ENCODE measurements at places on chromosomes 2 and 18.

- DNase-seq: no peak
Measured at GRCh38 chr2:116810645-116811044, 1003.8 kb upstream of the DDX18 start.

GRCh38 chr2:44974064-44974715 lies 32.7 kb downstream of the SIX3 start:
- DNase-seq: no peak

GRCh38 chr2:9720352-9721093 lies 89.7 kb upstream of the YWHAQ start:
- no peak for DNase-seq

DNA sequence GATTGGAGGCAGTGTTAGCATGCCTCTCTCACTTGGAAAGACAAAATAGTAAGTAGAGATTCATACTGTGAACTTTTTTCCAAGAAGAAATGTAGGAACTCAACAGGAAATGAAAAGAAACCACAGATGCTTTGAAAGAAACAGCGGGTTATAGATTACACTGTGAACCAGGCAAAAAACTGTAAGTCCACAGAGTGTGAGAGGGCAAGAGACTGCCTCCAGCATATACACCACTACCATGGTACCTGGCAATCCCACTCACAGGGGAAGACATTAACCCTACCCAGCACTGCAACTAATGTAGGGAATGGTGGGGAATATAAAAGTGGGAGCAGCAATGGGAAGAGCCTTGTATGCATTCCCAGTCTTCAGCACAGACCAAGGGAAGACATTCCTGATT lies 150.6 kb upstream of the GALNT5 start:
- DNase-seq: no peak

DNA sequence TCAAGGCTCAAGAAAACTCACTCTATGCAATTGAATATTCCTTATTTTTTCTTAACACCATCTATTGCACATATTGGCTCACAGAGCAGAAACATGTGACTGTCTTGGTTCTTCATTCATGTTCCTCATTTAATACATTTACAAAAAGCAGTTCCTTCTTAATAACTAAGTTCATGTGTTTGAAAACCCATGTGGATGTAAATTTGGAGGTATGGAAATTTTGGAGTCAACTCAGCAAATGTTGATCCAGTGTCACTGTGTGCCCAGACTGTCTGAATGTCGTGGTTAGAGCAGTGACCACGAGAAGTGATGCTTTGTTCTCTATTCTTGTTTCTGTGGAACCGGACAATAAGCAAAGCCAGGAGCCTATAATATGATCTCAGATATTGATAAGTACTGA lies 299.1 kb downstream of the SETBP1 start:
- DNase-seq: no peak

DNA sequence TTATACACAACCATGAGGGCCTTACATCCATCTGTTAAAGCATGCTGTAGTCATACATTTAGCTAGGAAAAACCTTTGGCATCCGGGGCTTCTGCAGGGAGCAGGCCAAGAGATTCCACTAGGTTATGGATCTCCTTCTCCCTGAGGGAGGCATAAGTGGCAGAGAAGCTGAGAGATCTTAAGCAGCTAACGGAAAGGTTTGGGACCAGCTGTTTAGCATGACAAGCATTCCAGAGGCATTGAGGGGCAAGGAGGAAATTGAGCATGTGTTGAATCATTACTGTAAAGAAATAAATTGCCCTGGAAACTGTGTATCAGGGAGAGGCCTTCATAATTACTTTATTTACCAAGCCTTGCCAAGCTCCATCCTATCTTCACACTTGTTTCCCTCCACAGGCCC lies 643.1 kb downstream of the CNTNAP5 start:
- DNase-seq: no peak

- no peak for DNase-seq
Measured at GRCh38 chr2:133819906-133820305, 251.6 kb upstream of the NCKAP5 start.

- no peak for DNase-seq
Measured at GRCh38 chr2:106839849-106840595, 45.9 kb downstream of the ST6GAL2 start.

GRCh38 chr2:200445284-200445683 lies 64.6 kb downstream of the KCTD18 start:
- no peak for DNase-seq

DNA sequence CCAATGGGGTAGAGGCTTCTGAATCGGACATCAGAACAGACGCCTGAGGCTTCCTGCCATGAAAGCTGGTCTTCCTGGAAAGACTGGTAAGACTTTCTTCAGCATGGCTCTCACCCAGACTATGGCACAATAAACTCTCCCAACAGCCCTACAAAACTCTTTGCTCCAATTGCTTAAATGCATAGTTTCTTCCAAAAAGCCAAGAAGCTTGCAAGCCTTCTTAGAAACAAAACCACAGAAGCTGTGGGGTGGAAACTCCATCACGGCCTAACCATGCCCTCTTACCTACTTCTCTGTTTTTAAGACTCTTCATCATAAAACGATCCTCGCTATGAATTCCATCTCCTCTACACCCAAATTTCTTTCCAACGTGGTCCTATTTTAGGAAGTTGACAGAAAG lies 48.2 kb downstream of the PAX8 start:
- DNase-seq: no peak

- DNase-seq: no peak
Measured at GRCh38 chr2:102473631-102474030, 605 bp downstream of the SLC9A4 start.

- no peak for DNase-seq
Measured at GRCh38 chr2:208545403-208546042, 138.9 kb downstream of the PTH2R start.

DNA sequence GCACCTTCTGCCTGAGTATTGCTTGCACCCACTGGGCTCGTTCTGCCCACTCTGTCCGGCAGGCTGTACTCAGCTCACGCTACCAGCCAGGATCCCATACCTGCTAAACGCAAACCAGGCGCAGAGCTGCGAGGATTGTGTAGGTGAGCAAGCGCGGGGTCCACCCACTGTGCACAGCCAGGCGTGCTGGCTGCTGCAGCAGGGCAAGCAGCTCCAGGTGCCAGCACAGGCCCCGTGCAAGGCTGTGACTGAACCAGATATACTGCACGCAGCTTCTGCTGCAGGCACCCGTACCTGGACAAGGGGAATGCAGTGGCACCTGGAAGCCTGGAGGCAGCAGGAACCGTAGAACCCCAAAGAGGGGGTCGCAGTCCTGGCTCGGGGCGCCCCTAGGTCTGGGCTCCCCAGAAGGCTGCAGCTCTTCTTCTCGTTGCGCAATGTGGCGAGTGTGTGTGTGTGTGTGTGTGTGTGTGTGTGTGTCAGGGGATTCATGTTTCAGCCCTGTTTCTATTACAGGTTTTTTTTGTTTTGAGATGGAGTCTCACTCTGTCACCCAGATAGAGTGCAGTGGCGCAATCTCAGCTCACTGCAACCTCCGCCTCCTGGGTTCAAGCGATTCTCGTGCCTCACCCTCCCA lies 46.1 kb upstream of the RAB1A start:
- no peak for DNase-seq

- no peak for DNase-seq
Measured at GRCh38 chr2:225103737-225104141, 61.5 kb upstream of the DOCK10 start.

- no peak for DNase-seq
Measured at GRCh38 chr18:47795434-47795814, 135.0 kb downstream of the SMAD2 start.

- no peak for DNase-seq
Measured at GRCh38 chr2:162579986-162580385, 236.1 kb downstream of the GCA start.

DNA sequence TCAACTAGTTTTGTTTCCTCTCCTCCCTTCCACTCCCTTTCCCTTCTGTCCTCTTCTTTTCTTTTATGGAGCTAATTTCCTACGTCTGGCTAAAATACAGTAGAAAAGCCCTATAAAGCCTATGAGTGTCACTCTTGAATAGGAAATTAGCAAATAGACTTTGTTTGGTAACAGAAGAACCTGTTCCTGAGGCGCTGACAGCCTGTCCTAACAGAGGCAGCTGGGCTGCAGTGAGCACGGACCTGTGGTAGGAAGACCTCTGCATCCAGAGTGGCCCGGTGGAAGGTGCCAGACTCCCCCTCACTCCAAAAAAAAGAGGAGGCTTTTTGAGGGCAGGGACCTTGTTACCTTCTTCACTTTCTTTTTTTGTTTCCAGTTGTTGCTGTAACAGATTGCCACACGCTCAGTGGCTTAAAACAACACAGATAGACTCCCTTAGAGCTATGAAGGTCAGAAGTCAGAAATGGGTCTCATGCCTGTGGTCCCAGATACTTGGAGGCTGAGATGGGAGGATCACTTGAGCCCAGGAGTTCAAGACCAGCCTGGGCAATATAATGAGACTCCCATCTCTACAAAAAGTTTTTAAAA lies 81.2 kb upstream of the TXNDC2 start:
- DNase-seq: no peak

GRCh38 chr2:20669562-20670314 lies 2.8 kb downstream of the GDF7 start:
- DNase-seq: no peak

- DNase-seq: no peak
Measured at GRCh38 chr2:96264656-96265348, 995 bp downstream of the TMEM127 start.

DNA sequence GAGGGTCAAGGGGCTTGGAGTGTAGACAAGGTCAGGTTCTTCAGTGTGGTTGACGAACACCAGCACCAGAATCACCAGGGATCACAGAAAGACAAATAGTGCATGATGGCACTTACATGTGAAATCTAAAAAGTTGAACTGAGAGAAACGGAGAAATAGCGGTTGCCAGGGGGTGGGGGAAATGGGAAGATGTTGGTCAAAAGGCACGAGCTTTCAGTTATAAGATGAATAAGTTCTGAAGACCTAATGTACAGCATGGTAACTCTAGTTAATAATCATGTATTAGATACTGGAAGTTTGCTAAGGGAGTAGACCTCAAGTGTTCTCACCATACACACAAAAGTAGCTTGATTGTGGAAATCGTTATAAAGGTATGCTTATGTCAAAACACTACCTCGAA lies 43.7 kb upstream of the DARS1 start:
- DNase-seq: no peak

DNA sequence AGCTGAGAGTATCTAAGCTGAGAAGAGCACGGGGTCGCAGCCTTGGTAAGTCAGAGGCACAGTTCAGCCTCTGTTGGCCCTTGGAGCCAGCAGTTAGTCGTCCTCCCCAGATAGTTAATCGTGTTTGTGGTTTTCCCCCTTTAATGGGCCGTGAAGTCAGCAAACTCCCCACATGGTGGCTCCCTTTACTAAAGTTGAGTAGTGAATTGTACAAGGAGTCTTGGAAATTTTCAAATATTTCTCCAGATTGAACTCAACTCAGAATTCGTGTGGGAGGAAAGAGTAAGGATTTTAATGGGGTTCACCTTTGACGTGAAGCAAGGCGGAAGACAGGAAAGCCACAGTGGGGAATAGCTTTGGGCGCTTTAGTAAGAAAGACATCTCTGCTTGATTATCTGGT lies 2.4 kb upstream of the ADCYAP1 start:
- no peak for DNase-seq

GRCh38 chr18:67876871-67877270 lies 360.4 kb upstream of the DSEL start:
- no peak for DNase-seq

DNA sequence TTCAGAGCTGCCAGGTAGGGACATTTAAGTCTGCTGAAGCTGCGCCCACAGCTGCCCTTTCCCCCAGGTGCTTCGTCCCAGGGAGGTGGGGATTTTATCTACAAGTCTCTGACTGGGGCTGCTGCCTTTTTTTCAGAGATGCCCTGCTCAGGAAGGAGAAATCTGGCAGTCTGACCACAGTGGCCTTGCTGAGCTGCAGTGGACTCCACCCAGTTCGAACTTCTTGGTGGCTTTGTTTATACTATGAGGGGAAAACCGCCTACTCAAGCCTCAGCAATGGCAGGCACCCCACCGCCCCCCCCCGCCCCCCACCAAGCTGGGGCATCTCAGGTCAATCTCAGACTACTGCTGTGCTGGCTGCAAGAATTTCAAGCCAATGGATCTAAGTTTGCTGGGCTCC lies 458.1 kb upstream of the RAB12 start:
- no peak for DNase-seq

- no peak for DNase-seq
Measured at GRCh38 chr2:15772086-15772595, 168.2 kb upstream of the MYCN start.

- no peak for DNase-seq
Measured at GRCh38 chr2:137693534-137693933, 270.7 kb upstream of the HNMT start.

DNA sequence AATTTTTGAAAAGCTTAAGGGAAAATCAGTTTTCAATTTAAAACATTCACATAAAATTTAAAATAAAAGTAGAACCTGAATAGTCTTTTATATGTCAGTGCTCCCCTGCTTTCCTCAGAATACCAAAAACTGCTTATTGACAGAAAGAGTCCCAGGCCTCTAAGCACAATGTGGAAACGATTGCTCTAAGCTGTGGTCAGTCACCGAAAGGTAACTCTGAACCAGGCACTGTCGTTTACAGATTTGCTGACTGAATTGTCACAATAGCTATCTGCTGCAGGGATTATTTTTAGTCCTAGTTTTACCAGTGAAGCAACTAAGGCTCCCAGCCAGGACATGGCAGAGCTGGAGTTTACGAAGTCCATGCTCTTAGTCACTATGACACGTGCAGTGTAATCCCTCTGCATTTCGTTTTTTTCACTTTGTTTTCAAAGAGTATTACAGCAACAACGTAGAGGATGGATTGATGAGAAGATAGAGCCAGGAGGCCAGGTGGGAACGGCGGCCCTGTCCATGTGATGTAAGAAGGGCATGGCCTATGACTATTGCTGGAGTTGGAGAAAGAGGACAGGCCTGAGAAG lies 28.1 kb upstream of the TMEM247 start:
- DNase-seq: no peak

GRCh38 chr2:239093542-239093941 lies 245.7 kb downstream of the TWIST2 start:
- DNase-seq: no peak

DNA sequence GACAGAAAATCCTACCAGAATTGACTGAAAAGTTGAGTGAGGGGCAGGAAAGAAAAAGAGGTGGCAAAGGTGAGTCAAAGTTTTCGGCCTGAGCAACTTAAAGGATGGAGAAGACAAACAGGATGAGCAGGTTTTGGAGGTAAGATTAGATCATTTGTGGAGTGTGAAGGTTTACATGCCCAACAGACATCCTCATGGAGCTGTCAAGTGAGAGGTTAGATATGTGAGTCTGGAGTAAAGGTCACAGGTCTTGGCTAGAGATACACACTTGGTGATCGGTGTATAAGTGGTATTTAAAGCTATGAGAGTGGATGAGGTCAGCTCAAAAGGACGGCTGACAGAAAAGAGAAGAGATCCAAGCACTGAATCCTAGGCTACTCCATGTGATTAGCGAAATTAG lies 11.1 kb upstream of the MYL12A start:
- DNase-seq: no peak

GRCh38 chr2:75632813-75633212 lies 13.8 kb upstream of the MRPL19 start:
- no peak for DNase-seq
